ENCODE measurements at places on chromosomes 3 and 15.

- no peak for DNase-seq
Measured at GRCh38 chr3:167450675-167451074, 23.2 kb downstream of the SERPINI2 start.

- no peak for DNase-seq
Measured at GRCh38 chr3:105527949-105528348, 161.2 kb downstream of the ALCAM start.

GRCh38 chr3:8200996-8201395, 300.6 kb upstream of the LMCD1 start:
- no peak for DNase-seq

- DNase-seq: no peak
Measured at GRCh38 chr3:112653881-112654300, 12.9 kb upstream of the CCDC80 start.

GRCh38 chr3:88732186-88732585, 375.2 kb upstream of the EPHA3 start:
- no peak for DNase-seq
